ENCODE measurements at places on chromosomes 5 and 9.

DNA sequence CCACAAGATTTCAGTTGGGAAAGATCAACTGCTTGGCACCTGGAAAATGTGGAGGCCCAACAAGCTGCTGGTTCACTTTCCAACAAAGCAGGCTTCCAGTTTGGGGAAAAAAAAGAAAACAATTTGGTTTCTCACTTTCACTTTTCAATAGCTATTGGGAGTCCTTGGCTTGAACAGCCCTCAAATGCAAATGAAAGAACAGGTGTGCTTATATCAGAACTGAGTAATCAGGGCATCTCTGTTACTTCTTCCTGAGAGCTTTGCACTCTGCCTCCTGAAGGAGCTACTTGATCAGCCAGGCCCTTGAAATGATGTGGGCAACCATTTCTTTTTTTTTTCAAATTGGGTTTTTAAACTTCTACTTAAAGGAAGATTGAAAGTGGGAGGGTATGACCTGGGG is 73.5 kb downstream of the MFAP3 start:
- no peak for DNase-seq

DNA sequence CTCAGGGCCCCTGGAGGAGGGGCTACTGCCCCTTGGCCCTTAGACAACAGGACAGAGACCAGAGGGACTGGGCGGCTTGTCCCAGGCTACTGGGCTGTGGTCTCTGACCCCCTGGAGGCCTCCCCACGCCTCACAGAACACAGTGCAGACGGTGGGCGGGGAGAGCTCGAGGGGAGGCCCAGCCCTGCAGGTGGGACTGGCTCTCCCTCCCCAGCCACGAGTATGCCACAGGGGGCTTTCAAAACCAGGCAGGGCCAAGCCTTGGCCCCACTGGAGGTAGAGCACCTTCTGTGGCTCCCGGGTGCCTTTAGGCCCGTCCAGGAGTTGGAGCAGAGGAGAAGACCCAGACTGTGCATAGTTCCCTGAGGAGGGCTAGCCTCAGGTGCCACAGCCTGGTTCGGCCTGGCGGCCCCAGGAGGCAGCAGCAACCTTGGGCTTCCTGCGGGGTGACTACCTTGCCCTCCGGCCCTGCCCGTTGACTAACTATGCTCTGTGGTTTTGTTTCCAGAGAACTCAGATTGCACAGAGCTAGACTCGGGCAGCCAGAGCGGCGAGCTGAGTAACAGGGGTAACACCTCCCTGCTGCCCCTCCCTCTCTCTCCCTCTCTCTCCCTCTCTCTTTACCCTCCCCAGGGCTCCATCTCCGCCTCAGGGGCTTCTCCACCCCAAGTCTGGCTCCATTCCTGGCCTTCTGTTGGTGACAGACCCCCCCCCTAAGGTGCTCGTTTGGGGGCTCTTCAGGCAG is 15.5 kb downstream of the CARD19 start:
- DNase-seq: no peak

DNA sequence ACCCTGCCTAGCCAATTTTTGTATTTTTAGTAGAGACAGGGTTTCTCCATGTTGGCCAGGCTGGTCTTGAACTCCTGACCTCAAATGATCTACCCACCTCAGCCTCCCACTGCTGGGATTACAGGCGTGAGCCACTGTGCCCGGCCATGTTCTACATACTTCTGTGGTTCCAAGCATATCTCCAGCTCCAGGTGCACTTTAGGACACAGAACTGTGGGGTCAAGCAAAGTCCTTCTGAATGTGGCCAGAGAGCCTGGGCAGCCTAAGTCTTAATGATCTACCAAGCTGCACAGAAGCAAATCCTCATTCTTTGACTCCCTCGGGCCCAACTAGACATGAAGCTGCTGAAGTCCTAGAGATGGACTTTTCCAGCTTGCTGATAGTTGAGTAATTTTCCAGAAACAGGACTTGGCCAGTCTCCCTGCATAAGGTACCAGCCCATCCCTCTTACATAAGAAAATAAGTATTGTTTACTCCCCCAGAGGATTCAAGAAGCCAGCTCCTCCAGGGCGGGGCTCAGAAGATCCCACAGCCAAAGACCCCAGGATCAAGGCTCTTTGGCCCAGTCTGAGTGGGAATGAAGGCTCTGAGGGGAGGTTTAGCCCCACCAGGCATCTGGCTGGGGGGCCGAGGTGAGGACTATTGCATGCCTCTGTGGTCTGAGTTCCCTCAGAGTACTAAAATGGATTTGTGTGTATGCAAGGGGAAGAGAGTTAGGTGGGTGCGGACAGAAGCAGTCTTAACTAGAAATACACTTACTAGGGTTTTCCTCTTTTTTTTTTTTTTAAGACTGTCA is 8.7 kb downstream of the CLTB start:
- DNase-seq: no peak

GRCh38 chr5:68643064-68643463 is 427.5 kb downstream of the PIK3R1 start:
- DNase-seq: no peak

DNA sequence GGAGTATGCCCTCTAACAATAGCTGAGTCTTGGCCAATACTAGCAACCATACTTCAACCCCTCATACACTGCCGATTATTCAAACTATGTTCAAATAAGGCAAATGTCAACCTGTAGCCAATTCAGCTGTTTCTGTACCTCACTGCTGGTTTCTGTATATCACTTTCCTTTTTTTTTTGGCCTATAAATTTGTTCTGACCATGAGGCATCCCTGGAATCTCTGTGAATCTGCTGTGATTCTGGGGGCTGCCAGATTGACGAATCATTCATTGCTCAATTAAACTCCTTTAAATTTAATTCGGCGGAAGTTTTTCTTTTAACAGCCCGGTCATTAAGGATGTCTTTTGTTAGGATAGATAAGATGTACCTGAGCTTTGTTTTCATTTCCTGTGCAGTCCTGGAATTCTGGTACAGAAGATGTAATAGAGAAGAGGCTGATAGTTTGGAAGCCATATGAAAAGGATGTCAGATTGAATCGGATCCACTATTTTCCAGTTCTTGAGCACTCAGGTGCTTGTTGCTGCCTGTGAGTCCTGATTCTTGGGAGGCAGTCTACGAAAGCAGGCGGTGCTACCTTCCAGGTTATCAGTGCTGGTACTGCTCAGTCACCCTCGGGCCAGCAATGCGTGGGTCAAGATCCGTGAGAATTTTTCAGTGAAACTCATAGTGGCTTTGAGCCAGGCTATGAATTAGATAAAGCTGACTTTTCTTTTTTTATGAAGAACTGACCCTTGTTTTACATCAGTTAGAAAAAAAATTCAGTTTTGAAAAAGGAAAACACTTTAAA is 106.2 kb upstream of the TUT7 start:
- no peak for DNase-seq

GRCh38 chr9:131320031-131320685 is 30.6 kb downstream of the PLPP7 start:
- no peak for DNase-seq

DNA sequence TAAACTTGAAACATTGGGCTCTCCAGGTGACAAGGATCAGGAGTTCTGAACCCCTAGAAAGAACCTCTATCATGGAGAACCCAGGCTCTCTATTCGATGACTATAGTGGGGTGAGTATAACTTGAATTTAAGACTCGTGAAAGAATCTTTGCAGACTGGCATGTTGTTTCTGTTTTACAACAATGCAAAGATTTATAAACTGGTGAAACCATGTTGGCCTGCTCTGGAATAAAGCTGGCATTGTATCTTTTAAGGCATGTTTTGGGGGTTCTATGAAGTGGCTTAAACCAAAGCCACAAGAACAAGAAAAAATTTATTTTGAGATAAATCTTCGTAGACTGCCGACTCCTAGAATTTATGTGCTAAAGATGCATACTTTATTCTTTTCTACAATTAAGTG is 9.8 kb upstream of the GDNF start:
- no peak for DNase-seq

DNA sequence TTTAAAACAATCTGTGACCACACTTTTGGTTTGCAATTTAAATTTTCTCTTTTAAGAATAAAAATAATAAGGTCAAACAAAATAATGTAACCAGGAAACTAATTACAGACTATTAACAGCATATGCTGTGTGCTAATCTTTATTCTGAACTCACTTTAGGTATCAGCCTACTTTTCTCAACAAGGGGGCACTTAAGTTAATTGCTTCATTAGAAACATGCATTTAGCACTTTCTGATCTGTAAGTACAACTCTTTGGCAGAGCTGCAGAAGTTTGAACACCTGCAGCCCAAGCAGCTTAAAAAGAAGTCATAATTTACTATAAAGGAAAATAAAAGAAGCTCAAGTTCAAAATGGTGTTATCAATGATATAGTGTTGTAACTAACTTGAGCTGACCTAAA is 21.7 kb downstream of the XRCC4 start:
- DNase-seq: no peak

DNA sequence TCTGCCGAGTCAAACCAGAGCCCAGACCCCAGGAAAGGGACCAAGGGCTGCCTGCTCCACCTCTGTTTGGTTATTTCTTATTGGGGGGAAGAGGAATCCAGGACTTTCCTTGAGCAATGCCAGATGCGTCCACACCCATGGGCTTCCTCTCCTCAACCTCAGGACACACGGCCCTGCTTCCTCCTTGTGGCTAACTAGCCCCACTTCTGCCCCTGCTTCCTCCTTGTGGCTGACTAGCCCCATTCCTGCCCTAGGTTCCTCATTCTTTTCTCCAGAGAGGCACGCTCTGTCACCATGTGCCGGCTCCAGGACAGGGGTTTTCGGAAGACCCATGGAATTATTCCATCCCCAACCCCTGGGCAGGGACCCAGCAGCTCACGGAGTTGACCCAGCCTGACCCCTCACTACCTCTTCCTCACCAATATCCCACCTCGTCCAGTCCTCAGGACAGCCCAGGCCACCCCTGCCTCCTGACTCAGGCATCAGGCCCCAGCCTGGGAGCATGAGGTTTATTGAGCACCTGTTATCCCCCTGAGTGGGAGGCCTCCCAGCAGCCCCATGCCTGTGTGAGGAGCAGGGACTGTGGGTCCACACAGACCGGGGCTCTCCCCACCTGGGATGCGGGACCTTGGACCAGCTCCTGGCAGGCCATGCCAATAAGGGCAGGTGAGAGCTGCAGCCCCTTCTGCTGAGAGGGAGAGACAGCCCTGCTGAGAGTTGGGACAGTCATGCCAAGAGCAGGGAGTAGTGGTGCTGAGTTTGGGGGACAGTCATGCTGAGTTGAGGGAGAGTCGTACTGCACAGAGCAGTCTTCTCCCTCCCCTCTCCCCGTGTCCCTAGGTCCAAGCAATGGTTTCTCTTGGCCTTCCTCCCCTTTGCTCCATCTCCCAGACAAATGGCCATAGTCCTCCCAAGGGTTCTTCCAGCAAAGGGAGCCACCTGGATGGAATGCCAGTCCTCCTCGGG is 11.8 kb upstream of the FCN1 start:
- no peak for DNase-seq

GRCh38 chr5:122301016-122301415 is 11.0 kb upstream of the SNCAIP start:
- no peak for DNase-seq

GRCh38 chr5:90475436-90475980 is 844 bp downstream of the POLR3G start:
- no peak for DNase-seq

GRCh38 chr9:117448066-117448465 is 33.2 kb upstream of the ASTN2 start:
- no peak for DNase-seq

DNA sequence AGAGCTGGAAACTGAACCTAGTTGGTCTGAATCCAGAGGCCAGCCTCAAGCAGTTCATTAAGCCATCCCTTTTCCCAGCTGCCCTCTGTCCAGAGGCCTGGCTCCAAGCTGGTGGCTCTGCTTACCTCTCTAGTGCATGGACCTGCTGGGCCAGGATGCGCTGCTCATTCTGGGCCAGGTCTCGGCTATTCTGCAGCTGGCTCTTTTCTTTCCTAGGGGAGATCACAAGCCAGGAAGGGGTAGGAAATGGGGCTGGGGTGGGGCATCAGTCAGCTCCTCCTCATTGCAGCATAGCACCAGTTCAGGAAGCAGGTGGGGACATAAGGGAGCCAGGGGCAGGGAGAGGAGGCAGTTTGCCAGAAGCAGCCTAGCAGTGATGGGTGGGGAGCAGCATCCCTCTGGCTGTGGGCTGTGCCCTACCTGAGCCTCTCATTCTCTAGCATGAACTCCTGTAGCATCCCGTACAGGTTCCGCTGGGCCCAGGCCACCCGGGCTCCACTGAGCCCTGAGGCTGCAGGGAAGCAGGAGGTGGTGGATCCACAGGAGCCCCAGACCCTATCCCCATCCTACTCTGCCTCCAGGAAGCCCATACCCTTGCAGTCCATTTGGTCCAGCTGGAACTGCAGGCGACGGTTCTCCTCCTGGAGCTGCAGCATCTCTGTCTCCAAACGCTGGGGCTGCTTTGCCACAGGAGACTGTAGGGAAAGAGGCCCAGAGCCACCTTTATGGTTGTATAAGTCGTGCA is 5.2 kb downstream of the KIF12 start:
- no peak for DNase-seq

DNA sequence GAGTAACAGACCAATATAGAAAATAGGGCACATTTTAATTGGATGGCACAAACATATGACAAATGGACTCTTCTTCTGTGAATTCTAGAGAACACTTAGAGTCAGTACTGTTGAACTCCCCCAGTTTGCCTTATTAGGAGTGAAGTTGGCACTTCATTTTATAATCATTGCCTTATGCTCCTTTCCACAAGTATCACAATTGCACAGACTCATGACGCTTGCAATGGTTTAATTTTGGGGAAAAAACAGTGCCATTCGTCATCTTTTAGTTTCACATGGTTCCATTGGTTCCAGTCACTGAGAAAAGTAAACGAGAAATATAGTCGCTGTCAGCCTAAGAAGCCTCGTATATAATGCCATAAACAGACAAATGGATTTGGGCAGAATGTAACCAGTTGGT is 71.2 kb downstream of the LURAP1L start:
- no peak for DNase-seq

DNA sequence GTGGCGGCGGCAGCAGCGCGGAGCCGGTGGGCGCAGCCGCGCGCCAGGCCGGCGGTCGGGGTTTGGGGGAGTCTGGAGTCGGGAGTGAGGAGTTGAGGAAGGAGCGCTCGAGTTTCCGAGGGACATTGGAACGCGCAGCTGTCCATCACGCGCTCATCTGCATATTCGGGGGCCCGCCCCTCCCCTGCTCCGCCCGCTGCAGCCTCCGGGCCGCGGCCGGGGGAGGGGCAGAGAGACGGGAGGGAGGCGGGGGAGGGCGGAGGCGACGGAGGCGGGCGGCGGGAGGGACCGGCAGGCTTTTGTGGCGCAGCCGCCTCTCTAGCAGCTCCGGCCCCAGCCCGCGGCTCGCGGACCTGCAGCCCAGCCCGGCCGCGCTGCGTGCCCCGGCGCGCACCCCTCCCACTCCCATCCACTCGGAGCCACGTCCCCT is at the start of gene IRX2:
Gene IRX2, minus strand, starts transcription at position 86 of the 430 bp plus-strand sequence. CDS start 264 bp downstream, outside the sequence.
- DNase-seq: no peak

GRCh38 chr5:14040542-14040941 is 96.1 kb upstream of the DNAH5 start:
- no peak for DNase-seq

- no peak for DNase-seq
Observed at GRCh38 chr5:61311836-61312808, 19.9 kb upstream of the ZSWIM6 start.

- no peak for DNase-seq
Observed at GRCh38 chr5:60024104-60024503, 130.6 kb upstream of the PDE4D start.

DNA sequence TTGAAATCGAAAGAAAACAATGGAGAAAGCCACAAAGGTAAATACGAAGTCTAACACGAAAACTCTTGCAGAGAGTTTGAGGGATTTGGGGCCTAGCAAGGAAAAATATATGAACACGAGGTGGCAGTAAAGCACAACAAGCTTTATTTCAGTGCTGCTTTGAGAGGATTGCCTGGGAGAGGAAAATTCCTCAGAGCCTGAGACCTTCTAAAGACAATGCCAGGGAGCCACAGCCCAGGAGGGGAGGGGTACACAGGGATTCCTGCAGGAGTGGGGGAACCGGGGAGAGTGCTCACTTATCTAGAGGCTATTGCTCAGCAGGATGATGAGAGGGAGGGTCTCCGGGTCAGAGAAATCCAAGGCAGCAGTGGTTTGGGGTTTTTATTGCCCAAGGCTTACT is 134.9 kb upstream of the ADCY2 start:
- DNase-seq: no peak
